Activated CD4-positive, alpha-beta memory T cell treated with anti-CD3 and anti-CD28 coated beads, Interleukin-2, amount 10 ng/mL, durations not matched to agents 7 days and 5 days (primary cell): ENCODE measurements at places on chromosomes 6 and 20.

GRCh38 chr20:49199729-49200293, 11.7 kb upstream of the STAU1 start:
- H3K4me3 ChIP-seq = no peak overlapping the region
- H3K27me3 ChIP-seq = no peaks in the 10 kb centered on the region
- H3K27ac ChIP-seq = no peak overlapping the region
- no peak for DNase-seq
- no peaks in the 10 kb centered on the region for H3K36me3 ChIP-seq

DNA sequence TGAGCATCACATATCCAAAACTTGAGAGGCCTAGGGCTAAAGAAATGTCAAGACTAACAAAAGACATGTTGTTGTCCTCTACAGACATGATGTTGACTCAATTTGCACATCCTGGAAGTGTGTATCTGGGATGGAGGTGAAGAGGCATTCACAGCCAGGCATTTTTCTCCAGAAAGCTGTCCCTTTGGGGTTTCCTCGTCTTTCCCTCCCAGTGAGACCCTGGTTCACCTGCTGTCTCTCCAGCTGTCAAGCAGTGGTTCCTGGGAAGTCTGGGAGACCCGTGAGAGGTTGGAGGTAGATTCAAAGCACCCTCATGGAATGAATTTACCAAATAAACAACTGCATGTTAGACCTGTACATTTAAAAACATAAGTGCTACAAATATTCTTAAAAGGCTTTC, 32.1 kb downstream of the BACH2 start:
- no peak overlapping the region for H3K4me3 ChIP-seq
- no peaks in the 10 kb centered on the region for H3K27me3 ChIP-seq
- peaks cover 51% of the 10 kb centered on the region for H3K36me3 ChIP-seq
- H3K27ac ChIP-seq = no peak overlapping the region
- DNase-seq = no peak

DNA sequence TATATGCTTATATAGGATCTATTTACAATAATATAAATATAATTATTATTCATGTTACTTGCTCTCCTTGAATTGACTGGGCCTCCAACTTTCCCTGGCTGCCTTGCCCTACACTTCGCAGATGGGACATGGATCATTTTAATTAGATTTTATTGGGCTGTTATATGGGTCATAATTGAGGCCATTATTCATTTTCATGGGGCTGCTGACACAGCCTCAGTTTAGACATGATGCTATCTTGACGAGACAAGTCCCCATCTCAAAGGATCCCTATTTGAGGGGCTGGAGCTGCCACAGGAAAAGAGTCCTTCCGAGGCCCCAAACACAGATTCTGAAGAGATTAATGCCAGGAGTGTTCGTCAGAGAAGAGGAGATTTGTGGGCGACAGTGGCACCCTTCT, 170.4 kb downstream of the DHX35 start:
- no peak overlapping the region for H3K27ac ChIP-seq
- no peak for DNase-seq
- H3K4me3 ChIP-seq = no peak overlapping the region

GRCh38 chr20:50325651-50326050, 135.0 kb downstream of the CEBPB start:
- no peak overlapping the region for H3K27ac ChIP-seq
- DNase-seq = no peak
- peaks cover 17% of the 10 kb centered on the region for H3K27me3 ChIP-seq
- H3K4me1 ChIP-seq = peaks cover 4% of the 10 kb centered on the region
- peaks cover 3% of the 10 kb centered on the region for H3K36me3 ChIP-seq

- peaks cover 4% of the 10 kb centered on the region for H3K4me1 ChIP-seq
- H3K27me3 ChIP-seq = no peaks in the 10 kb centered on the region
- DNase-seq = no peak
- H3K4me3 ChIP-seq = no peak overlapping the region
- no peak overlapping the region for H3K27ac ChIP-seq
Observed at GRCh38 chr6:34865107-34865506, 22.7 kb downstream of the TAF11 start.

DNA sequence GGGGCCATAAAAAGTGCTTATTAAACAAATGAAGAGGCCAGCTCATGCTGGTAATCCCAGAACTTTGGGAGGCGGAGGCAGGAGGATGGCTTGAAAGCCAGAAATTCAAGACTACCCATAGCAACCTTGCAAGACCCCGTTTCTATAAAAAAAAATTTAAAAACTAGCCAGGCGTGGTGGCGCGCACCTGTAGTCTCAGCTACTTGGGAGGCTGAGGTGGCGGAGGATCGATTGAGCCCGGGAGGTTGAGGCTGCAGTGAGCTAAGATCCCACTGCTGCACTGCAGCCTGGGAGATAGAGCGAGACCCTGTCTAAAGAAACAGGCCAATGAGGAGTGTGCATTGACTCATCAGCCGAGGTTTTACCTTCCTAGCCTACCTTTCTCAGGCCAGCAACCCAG, 15.2 kb downstream of the NPEPL1 start:
- no peak overlapping the region for H3K4me3 ChIP-seq
- peaks cover 17% of the 10 kb centered on the region for H3K36me3 ChIP-seq
- H3K4me1 ChIP-seq = peaks cover 3% of the 10 kb centered on the region
- H3K27ac ChIP-seq = no peak overlapping the region

DNA sequence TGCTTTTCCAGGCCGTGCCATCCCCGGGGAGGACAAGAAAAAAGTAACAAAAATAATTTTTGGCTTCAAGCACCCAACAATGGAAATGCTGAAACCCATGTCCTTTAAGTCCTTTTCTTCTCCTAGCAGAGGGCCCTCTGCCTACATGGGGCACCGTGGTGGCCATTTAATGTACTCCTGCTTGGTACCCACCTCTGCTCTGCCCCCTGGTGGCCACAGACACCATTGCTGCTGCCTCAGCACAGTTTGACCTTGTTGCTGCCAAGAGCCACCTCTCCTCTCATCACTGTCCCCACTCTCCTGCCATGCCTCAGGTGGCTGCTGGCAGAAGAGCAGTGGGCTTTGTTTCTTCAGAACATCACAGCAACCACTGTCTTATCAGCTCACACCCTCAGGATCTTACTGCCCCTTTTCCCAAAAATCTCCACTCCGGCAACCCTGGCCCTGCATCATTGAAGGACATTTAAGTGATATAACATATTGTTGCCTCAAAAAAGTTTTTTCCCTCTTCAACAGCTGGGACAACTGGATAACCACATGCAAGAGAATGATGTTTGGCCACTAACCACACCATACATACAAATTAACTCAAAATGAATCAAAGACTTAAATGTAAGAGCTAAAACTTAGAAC, 12.9 kb upstream of the ARMC2 start:
- no peak overlapping the region for H3K27ac ChIP-seq
- H3K27me3 ChIP-seq = peaks cover 12% of the 10 kb centered on the region
- no peak overlapping the region for H3K4me3 ChIP-seq
- H3K36me3 ChIP-seq = no peaks in the 10 kb centered on the region
